Transverse colon (tissue), 4 donors: ENCODE measurements at places on chromosomes 13 and 19. TPM values are rescaled to one million over a fixed set of nuclear protein-coding genes. Genes with fewer than 3 reads are reported as not detected.
A peak's percentile ranks its signal among the peaks of the same experiment; 100 is the strongest.

Gene IL17D
- 1.4 TPM for total RNA-seq

Gene HNRNPL
- total RNA-seq = 139 TPM

Gene CAPN12
- 2.6 TPM for total RNA-seq

Gene POSTN
- 8.3 TPM for total RNA-seq

Gene SIGLEC9
- not detected for total RNA-seq

Gene RXFP2
- total RNA-seq = not detected

Gene ZNF526
- 7.0 TPM for total RNA-seq

Gene VSIG10L
- total RNA-seq = 2.2 TPM

DNA sequence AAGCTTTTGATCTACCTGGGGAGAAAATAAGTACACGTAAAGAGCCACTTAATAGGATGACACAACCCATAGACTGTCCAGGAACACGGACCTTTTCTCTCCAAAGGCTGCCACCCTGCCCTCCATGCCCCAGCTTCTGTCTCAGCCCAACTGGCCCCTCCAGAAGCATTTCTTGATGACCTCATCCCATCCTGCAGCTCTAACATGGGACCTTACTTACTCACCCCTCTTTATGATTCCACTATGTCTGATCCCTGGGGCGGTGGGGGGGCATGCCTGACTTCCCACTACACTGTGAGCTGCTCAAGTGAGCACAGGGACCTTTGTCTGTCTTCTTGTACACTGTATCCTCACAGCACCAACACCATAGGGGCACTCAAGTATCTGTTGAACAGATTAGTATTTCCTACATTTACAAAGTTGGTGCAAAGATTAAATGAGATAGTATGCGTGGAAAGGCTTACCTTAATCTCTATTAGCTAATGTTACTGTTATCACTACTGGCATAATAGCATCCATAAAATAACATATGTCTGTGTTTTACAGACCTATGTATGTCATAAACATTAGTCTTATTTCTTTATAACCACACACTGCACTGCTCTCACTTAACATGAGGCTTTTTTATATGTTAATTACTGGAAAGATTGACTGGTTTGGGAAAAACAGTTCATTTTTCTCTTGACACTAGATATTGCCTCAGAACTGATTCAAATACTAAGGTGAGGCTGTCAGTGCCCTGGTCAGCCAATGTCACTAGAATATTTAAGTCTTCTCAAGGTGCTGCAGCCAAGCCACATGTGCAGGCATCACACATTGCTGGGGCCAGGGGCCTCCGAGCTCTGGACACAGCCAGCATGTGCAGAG, 100.9 kb downstream of the FOXO1 start:
- no peak for DNase-seq

GRCh38 chr19:38815059-38816001, 2.6 kb upstream of the LGALS4 start:
- DNase-seq = peak; percentile 73

- no peak for DNase-seq
Observed at GRCh38 chr13:43285933-43286597, 262.7 kb downstream of the DNAJC15 start.

- no peak for DNase-seq
Observed at GRCh38 chr19:29643361-29643935, 21.8 kb upstream of the PLEKHF1 start.

DNA sequence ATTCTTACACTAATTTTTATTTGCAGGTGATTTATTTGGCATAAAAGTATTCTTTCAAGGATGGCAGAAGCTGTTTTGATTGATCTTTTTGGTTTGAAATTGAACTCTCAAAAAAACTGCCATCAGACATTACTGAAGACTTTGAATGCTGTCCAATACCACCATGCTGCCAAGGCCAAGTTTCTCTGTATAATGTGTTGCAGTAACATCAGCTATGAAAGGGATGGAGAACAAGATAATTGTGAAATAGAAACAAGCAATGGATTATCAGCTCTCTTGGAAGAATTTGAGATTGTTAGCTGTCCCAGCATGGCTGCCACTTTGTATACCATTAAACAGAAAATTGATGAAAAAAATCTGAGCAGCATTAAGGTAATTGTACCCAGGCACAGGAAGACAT, 1.2 kb downstream of the LACC1 start:
- DNase-seq = no peak

GRCh38 chr13:74092711-74093110, 41.5 kb downstream of the KLF12 start:
- no peak for DNase-seq

DNA sequence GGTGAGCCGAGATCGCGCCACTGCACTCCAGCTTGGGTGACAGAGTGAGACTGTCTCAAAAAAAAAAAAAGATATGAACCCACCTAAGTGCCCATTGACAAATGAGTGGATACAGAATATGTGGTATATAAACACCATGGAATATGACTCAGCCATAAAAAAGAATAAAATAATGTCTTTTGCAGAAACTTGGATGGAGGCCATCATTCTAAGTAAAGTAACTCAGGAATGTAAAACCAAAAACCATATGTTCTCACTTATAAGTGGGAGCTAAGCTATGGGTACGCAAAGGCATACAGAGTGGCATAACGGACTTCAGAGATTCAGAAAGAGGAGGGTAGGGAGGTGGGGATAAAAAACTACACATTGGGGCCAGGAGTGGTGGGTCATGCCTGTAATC, 29.5 kb downstream of the PLA2G4C start:
- DNase-seq = no peak

DNA sequence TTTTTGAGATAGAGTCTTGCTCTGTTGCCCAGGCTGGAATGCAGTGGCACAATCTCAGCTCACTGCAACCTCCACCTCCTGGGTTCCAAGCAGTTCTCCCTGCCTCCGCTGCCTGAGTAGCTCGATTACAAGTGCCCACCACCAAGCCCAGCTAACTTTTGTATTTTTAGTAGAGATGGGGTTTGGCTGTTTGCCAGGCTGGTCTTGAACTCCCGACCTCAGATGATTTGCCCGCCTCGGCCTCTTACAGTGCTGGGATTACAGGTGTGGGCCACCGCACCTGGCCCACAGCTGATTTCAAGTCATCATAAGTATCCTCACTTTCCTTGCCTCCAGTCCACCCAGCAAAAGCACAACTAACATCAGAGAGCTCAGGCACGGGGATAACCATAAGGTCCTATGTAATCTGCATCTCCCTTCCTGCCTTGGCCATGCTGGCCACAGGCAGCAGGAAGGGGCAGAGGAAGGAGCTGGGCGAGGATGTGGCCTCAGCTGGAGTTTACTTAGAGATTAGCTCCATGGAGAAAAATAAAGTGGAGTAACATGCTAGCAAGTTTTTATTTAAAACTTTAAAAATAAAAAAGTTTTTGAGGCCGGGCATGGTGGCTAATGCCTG, 22.9 kb upstream of the ADGRE1 start:
- no peak for DNase-seq

DNA sequence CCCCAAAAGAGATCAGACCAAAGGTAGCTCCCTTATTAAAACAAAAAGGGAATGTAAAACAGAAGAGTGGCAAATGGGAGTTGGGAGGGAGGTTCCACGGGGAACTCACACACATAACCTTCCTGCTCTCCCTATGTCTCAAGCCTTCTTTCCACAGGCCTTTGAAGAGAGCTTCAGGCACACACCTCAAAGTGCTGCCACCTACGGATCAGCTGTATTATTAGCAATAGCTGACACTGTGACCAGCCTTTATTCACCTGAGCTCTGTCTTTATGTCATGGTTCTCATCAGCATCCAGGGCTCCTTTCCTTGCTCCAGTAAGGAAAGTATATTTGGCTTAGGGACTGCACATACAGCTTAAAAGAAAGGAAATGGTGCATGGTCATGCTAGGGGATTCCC, 11.3 kb downstream of the ZNF571 start:
- DNase-seq = no peak

- no peak for DNase-seq
Observed at GRCh38 chr13:46313024-46313423, 74.0 kb downstream of the RUBCNL start.

- no peak for DNase-seq
Observed at GRCh38 chr19:4536798-4537197, 1.8 kb upstream of the PLIN5 start.

DNA sequence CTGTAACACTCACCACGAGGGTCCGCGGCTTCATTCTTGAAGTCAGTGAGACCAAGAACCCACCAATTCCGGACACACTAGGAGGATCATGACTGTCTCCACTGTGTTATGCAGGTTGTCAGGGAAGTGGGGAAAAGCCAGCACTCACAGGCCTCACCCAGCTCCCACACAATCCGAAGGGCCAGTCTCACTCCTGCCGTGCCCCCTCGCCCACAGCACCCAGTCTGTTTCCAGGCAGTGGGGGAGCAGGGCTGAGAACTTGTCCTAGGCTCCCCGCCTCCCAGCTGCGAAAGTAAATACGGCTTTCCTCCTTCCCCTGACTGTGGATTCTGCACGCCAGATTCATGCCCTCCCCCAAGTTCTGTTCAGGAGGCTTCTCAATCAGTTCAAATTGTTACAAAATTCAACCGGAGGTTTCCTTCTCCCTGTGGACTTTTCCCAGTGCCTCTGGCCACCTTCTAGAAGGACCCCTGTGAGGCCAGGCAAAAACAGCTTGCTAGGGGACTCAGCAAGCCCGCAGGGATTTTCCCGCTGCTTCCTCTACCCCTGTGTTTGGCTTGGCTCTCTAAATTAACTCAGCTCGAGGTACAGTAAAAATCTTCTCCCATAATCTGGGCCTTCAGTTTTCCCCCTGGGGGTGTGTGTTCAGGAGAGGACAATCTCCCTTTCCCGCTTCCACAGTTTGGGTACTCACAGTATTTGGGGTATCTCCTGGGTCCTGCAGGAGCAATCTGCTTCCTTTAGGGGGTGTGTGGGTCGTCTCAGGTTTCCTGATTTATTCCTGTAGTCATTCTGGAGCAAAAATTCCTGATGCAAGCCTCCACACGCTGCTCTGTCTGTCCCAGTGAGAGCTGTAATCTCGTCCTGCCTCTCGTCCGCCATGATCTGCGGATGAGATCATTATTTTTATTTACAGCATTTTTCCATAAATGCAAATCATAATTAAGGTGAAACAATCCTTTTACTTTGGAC, 899.8 kb downstream of the GPC5 start:
- no peak for DNase-seq

GRCh38 chr19:13160557-13160956, 10.3 kb downstream of the IER2 start:
- DNase-seq = no peak

DNA sequence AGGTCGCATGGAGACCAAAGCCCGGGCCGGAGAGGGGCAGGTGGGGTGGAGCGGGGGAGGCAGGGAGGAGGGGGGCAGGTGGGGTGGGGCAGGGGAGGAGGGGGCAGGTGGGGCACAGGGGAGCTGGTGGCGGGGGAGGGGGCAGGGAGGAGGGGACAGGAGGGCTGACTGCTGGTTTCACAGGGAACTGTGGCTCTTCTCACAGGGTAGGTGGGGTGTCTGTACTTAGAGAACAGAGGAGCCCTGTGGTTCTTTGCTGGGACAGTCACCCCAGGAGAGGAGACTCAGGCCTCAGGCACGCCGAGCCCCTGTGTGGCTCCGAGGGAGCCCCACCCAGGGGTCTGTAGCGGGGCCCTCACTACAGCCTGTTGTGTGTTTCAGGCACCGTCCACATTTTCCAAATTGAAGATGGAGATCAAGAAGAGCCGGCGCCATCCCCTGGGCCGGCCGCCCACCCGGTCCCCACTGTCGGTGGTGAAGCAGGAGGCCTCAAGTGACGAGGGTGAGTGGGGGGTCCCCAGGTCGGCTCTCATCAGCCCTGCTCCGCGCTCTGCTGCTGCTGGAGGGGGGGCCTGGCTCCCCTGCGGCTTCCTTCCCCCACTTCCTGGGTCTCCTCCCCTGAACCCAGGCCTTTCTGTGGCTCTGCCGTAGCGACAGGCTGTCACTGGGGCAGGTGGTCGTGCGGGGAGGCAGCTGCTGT, 162.7 kb downstream of the KDM4B start:
- no peak for DNase-seq

DNA sequence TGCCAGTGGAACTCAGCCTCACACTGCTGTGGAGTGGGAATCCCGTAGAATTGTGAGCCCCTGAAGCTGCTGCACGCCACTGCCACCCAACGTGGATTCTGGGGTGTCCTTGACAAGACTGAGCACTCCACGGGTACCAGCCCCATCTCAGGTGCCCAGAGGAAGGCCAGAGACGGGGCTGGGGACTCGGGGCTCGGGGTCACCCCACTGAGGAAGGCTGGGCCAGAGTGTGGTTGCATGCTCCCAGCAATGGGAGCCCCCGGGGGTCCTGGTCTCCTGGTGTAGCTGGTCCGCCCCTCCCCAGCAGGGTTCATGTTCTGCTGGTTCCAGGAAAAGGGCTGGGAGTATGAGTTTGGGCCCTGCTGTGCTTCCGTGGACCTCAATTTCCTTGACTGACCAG, 15.2 kb downstream of the DAPK3 start:
- DNase-seq = no peak

DNA sequence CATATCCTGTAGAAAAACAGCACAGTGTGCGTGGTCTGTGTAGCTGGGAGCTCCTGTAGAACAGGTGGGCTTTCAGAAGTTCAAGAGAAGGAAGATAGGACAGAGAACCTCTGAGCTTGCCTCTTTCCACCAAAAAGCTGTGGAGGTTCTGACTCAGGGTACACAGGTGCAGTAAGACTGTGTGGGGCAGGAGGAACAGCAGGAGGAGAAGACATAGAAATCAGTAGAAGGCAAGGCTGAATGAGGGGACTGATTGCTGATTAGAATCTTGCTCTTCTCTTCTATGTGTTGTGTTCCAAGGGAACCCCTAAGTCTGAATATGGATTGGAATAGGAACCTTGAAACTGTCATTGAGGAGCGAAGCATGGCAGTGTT, 122.7 kb downstream of the AKAP11 start:
- no peak for DNase-seq

- DNase-seq = no peak
Observed at GRCh38 chr13:85864963-85865530, 65.8 kb upstream of the SLITRK6 start.

DNA sequence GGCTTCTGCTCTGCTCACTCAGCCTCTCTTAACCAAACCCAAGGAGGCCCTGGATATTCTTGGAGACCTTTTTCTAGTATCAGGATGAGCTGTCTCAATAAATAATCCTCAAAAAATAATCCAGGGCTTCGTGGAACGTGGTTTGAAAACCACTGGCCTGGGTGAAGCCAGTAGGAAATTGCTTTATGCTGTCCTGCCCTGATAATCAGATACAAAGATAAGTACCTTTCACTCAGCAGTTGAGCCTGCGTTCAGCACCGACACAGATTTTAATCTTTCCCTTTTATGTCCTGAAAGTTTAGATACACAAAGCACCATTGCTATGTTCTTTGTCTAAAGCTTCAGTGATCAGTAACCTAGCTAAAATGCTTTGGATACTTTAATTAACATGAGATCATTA, 460.0 kb downstream of the RFC3 start:
- no peak for DNase-seq

DNA sequence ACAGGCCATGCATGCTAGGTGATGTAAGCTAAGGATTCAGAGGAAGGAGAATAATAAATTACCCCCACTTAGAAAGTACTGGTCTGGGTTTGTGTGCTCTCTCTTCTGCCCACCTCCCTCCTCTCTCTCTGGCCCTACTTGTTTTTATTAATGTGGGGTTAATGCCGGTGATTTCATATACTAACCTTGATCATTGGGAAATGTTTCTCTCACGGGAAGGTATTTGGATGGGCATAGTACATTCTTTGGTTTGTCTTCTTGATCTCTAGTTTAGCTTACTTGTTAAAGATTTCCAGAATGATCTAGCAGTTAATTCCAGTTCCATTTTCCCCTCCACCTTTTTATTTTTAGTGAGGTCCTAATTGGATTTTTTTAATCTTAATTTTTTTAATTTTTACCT, 24.6 kb downstream of the ARHGAP35 start:
- no peak for DNase-seq
